ENCODE measurements at places on chromosomes 2 and 18.

DNA sequence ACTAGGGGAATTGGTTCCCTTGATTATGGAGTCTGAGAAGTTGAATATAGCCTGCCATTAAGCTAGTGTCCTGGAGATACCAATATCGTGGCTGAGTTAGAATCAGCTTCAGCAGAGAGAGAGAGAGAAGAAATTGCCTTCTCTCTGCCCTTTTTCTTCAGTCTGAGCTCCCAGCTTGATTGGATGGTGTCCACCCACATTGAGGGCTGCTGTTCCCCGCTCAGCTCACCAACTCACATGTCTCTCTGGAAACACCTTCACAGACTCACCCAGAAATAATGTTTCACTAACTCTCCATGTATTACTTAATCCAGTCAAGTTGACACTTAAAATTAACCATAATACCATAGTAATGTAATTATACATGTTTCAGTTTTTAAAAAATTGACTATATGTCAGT, 17.9 kb upstream of the TRIM43 start:
- DNase-seq = no peak

DNA sequence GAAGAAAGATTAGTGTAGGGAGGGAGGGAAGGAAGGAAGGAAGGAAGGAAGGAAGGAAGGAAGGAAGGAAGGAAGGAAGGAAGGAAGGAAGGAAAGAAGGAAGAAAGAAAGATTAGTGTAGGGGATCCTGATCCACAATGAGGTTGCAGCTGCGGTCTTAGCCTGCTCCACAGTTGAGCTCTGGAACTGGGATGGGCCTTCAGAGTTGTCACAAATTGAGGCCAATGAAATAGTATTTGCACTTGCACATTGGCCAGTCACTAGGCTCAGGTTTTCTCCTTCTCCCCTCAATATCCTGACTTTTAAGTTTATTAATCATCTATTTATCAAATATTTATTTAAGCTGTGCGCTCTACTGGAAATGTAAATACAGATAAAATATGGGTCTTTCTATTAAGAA, 34.3 kb downstream of the DOK6 start:
- DNase-seq = no peak

GRCh38 chr2:230980468-230980867, 15.5 kb upstream of the SPATA3 start:
- no peak for DNase-seq

- no peak for DNase-seq
Observed at GRCh38 chr2:212242724-212243123, 295.9 kb downstream of the ERBB4 start.

- DNase-seq = no peak
Observed at GRCh38 chr18:77177009-77177408, 44.4 kb upstream of the MBP start.

GRCh38 chr2:63856303-63856603, 14.6 kb downstream of the UGP2 start:
- DNase-seq = peak; percentile 38
